ENCODE measurements at places on chromosomes 5 and 9. TPM values are rescaled to one million over a fixed set of nuclear protein-coding genes. Genes with fewer than 3 reads are reported as not detected.

Gene ARHGEF28
- 2.5 TPM for total RNA-seq

Gene ELOVL7
- 0.09 TPM for total RNA-seq

Gene DNM1
- 63.7 TPM for total RNA-seq

Gene CARTPT
- total RNA-seq: not detected

Gene ARSI
- 16.3 TPM for total RNA-seq

Gene CDH10
- not detected for total RNA-seq

Gene RELL2
- total RNA-seq: 0.77 TPM

Gene GFI1B
- not detected for total RNA-seq

Gene TAF11L14
- not detected for total RNA-seq

Gene MARVELD2
- 0.16 TPM for total RNA-seq

Gene FCN1
- total RNA-seq: not detected

Gene FAM219A
- 2.8 TPM for total RNA-seq

Gene OR13C3
- total RNA-seq: not detected

Gene TBC1D9B
- total RNA-seq: 39.6 TPM

Measured in bronchial smooth muscle cell (primary cell).